Right ventricle myocardium superior (tissue), 1 donor: ENCODE measurements at places on chromosomes 12 and 14. TPM values are rescaled to one million over a fixed set of nuclear protein-coding genes. Genes with fewer than 3 reads are reported as not detected.

EIF2S3B gene
- total RNA-seq: 0.35 TPM

SERPINA12 gene
- not detected for total RNA-seq

C1S gene
- 142 TPM for total RNA-seq

C12orf50 gene
- 0.11 TPM for total RNA-seq

HOXC12 gene
- total RNA-seq: not detected

POTEG gene
- total RNA-seq: not detected

PTPN6 gene
- 7.2 TPM for total RNA-seq

TAS2R7 gene
- total RNA-seq: not detected

GPR84 gene
- not detected for total RNA-seq

CCDC184 gene
- total RNA-seq: 0.97 TPM

CLEC4E gene
- 0.54 TPM for total RNA-seq

NPAS3 gene
- 1.7 TPM for total RNA-seq

FAM181A gene
- total RNA-seq: not detected

KRT72 gene
- not detected for total RNA-seq

GSG1 gene
- not detected for total RNA-seq

IL22 gene
- total RNA-seq: not detected

APOLD1 gene
- 18.8 TPM for total RNA-seq

SOX5 gene
- 2.2 TPM for total RNA-seq

TMEM30B gene
- 0.27 TPM for total RNA-seq

ANKS1B gene
- 1.2 TPM for total RNA-seq

CFAP54 gene
- total RNA-seq: 0.13 TPM
